M059J (cell line): ENCODE measurements at places on chromosomes 11 and 22. TPM values are rescaled to one million over a fixed set of nuclear protein-coding genes. Genes with fewer than 3 reads are reported as not detected.

GRCh38 chr22:36536717-36537116, 7.8 kb upstream of the EIF3D start:
- DNase-seq = no peak

Gene MRGPRX4
- total RNA-seq = not detected in 2 replicates

Gene ACTN3
- not detected in 2 replicates for total RNA-seq

Gene IGLL1
- total RNA-seq = not detected in 2 replicates

Gene TEX54
- not detected in 2 replicates for total RNA-seq

DNA sequence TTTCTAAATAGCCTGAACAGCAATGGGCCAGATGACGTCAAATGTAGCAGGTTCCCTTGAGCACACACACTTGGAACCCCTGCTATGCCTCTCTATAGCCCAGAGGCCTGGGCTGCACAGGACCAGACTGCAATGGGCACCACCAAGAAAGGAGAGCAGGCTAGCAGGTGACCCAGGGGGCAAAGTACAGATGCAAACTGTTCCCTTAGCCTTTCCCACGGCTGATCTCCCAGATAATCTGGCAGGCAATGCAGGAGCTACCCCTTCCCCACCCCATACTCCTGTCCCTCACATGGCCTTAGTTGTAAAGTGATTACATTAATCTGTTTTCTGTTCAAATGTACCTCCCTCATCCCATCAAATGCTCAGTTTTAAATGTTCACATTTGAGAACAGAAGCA, 41.3 kb downstream of the SMCO4 start:
- no peak for DNase-seq

- DNase-seq = no peak
Measured at GRCh38 chr11:82898241-82898640, 2.0 kb downstream of the PRCP start.

DNA sequence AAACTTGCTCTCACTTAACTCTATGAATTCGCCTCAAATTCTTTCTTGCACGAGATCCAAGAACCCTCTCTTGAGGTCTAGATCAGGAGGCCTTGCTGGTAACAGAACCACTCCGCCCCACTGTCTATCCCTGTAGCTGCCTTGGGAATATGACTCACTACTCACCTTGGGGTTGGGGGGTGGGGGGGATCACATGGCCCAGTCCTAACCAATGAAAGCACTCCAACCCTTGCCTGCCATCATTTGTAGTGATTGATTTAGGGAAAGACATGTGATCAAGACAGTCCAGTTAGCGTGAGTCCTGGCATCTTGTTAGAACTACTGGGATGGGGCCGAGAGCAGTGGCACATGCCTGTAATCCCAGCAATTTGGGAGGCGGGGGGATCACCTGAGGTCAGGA, 4.8 kb upstream of the MRTFA start:
- no peak for DNase-seq

Gene SAAL1
- 23.7 and 35.6 TPM in 2 replicates for total RNA-seq

GRCh38 chr11:35292279-35292678, 127.1 kb downstream of the SLC1A2 start:
- DNase-seq = peak; percentile 34

Gene MAP6
- total RNA-seq = 0.02 and 0.32 TPM in 2 replicates

DNA sequence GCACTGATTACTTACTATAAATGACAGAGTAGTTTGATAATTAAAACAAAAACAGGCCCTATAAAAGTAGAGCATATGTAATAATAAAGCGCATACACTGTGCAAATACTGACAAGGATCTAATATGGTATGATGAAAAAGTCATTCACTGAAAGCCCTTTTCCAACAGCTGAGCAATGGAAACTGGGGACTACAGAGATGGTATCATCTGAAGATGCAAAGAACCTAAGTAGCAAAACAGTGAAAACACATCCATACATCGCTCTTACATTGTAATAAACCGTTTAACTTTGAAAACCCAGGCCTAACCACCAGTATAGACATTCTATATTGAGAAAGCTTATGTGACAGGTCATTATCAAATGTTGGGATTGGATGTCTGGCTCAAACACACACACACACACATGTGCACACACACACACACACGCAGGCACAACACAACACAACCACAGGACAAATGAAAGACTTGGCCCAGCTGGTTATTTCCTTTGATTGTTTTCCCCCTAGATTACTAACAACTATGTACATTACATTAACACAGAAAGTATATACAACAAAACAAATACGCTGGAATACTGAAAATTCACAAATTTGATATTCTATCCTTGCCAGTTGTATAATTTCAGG, 119.5 kb downstream of the APOL5 start:
- no peak for DNase-seq

GRCh38 chr11:117187799-117188481, 9.4 kb downstream of the SIDT2 start:
- DNase-seq = no peak

- DNase-seq = no peak
Measured at GRCh38 chr11:13962562-13963168, at the start of gene SPON1. Gene SPON1 (plus strand): TSS chr11:13962723. CDS start chr11:13962905, 182 bp downstream.

GRCh38 chr22:31346733-31347250, 646 bp upstream of the PATZ1 start:
- peak; percentile 53 for DNase-seq
